ENCODE measurements at places on chromosomes 2 and 18. TPM values are rescaled to one million over a fixed set of nuclear protein-coding genes. Genes with fewer than 3 reads are reported as not detected.

- DNase-seq: no peak
Measured at GRCh38 chr18:3692691-3693090, 242.7 kb downstream of the TGIF1 start.

DNA sequence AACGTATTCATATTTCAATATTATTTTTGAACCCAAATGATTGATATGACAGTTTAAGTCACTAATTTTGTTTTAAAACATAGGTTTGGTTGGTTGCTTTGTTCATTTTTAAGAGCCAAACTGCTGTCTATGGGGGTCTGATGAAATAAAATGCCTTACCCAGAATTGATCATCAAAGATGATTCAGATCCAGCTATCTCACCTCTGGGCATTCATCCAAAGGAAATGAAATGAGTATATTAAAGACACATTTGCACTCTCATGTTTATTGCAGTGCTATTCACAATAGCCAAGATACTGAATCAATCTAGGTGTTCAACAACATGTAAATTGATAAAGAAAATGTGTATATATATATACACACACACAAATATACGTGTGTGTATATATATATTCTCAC, 326.9 kb upstream of the GULP1 start:
- no peak for DNase-seq

- DNase-seq: no peak
Measured at GRCh38 chr2:127658146-127658545, 12.2 kb downstream of the GPR17 start.

- DNase-seq: no peak
Measured at GRCh38 chr2:41944220-41944880, 103.5 kb upstream of the PKDCC start.

GRCh38 chr2:143730953-143731260, 601.7 kb downstream of the ARHGAP15 start:
- DNase-seq: no peak

DNA sequence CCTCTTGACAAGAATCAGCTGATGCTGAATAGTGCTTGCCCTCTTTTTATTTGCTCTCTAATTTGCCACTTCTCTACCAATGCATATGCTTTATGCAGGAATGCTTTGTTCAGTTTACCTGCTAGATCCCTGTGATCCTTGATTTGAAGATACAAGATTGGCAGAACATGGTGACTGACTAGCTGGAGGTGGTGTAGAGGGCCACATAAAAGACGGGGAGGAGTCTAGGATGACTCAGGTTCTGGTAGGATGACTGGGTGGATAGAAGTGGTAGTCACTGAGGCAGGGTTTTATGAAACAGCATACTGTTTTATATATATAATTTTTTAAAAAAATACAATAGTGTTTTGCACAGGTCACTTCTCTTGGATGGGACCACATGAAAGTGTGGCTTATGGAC, 6.3 kb upstream of the ADGRF3 start:
- DNase-seq: no peak

DNA sequence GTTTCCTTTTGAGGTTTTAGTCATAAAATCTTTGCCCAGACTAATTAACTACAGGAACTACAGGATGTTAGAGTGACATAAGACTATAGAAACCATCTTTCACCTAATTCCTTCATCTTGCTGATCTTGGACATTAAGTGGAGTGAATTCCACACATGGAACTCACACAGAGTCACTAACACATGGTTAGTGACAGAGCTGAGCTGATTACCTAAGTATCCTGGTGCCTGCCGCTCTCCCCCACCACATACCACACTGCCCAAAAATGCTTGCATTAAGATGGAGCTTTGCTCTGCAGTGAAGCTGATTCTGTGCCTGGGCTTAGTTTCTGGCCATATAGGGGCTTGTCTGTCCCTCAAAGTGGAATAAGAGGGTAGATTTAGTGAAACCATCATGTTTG, 332.9 kb upstream of the NT5C1B start:
- no peak for DNase-seq

GRCh38 chr2:145184741-145185651, 665.1 kb upstream of the ZEB2 start:
- DNase-seq: no peak

- DNase-seq: no peak
Measured at GRCh38 chr2:25314514-25315315, 27.0 kb downstream of the DNMT3A start.

GRCh38 chr18:53755914-53756609, 468.4 kb downstream of the MBD2 start:
- DNase-seq: no peak

The ADGRF3 gene
- not detected for total RNA-seq

The STPG4 gene
- not detected for total RNA-seq

The CDH2 gene
- 35.9 TPM for total RNA-seq

The FAM161A gene
- total RNA-seq: 0.64 TPM

The RMDN2 gene
- total RNA-seq: 15.6 TPM

The PRKAG3 gene
- total RNA-seq: not detected

The CD28 gene
- 0.16 TPM for total RNA-seq

The ZNF396 gene
- total RNA-seq: 1.6 TPM

The FAM168B gene
- total RNA-seq: 33.8 TPM
